ENCODE measurements at places on chromosomes 2 and 18.

DNA sequence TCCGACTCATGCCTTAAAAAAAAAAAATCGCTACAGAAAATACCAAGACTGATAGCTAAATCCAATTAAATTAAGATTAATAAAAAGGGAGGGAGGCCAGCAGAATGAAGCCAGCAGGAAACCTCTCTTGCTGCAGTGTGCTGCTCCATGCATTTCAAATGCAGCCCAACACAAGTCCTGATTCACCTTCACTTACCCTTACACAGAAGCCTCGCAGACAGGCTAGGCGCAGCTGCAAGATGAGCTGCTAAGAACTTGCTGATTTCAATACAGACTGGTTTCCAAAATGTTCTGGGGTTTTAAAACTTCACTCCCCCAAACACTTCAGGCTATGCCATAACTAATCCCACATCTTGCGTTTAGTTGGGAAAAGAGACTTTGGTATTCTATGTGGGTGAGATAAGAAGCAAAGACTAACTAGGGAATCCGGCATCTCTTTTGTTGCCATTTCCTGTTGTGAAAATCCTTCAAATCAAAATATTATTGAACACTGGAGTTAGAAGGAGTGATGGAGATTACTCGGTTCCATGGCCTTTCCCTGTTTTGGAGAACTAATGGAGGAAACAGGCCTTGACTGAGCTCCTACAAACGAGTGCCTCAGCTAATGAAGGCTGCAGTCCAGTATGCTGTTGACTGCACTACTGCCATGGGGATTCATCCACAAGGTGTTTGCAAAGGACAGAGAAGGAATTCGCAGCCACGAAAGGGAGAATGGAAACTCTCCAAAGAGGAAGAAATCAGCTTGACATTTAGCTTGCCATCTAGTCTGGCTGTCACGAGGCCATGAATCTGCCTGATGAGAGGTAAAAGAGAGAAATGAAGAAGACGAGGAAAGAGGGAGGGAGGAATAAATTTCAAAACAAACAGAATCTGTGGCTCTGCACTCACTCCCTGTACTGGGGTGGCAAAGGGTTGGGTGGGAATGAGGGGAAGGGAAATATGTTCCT is 67.3 kb downstream of the CLHC1 start:
- ATAC-seq = peak; percentile 24

GRCh38 chr2:236359426-236360045 is 95.3 kb upstream of the ASB18 start:
- peak; percentile 59 for ATAC-seq

- no peak for ATAC-seq
Observed at GRCh38 chr2:33497221-33497650, 20.8 kb downstream of the RASGRP3 start.

GRCh38 chr2:26298286-26298637 is 47.7 kb upstream of the SELENOI start:
- no peak for ATAC-seq

GRCh38 chr2:2181493-2181892 is 149.6 kb downstream of the MYT1L start:
- ATAC-seq = no peak
